ENCODE measurements at places on chromosomes 1 and 21.

DNA sequence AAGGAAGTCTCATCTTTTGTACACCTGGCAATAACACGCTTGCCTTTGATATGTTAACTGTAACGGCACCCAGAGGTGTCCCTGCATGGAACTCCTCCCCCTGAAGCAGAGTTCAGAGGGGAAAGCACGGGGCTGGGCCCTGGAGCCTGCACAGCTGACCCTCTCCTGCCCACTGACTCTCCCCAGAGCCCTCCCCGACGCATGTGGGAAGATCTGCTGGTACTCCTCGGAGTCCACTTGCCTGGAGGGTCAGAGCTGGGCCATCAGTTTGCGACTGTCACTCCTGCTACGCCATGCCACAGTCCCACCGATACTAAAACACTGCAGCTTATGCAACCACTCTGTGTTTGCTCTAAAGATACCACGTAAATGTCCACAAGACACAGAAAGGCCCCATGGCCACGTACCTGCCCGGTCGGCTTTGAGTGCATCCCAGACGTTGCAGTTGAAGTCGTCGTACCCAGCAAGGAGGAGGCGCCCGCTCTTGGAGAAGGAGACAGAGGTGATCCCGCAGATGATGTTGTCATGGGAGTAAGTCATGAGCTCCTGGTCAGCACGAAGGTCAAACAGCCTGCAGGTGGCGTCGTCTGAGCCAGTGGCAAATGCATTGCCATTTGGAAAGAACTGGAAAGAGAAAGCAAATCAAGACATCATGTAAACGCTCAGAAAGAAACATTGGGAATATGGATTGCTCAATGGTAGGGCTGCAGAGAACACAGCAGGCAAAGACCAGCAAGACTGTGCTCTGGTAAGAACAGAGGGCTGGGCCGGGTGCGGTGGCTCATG lies 10.6 kb upstream of the NADK start:
- no peak for DNase-seq

GRCh38 chr1:31362032-31362431 lies 10.8 kb downstream of the FABP3 start:
- no peak for DNase-seq

DNA sequence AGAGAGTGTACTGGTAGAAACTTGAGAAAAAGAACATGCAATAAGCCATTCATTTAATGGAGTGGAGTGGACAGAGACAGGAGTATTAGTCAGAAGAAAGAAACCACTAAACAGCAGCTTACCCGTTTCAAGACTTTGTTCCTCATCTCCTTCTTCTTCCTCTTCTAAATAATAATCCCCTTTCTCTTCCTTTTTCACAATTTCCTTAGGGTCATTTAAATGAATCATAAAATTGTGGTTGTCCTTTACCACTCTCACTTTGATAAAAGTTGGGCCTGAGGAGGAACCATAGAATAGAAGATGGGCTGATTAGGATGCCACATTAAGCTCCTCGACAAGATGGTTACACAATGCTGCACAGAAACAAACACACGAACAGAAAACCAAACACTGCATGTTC lies 109.6 kb downstream of the WDR3 start:
- DNase-seq, result no peak

DNA sequence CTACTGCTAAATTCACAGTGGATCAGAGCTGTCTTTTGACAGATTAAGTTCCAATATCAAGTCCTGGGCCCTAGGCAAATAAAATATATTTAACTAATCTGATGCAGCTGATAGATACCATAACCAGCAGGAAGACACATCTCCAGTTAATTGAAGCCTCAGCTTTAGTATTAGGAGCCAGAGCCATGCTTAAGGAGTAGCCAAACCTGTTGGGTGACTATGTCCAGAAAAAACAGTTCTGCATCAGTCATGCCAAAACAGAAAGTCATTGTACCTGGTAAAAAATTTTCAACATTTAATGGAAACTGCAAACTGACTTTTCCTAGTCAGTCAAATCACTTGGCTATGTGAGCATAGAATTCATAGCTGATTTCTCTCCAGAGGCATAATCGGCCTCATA lies 200.5 kb upstream of the RUNX1 start:
- DNase-seq, result no peak

GRCh38 chr21:42530167-42530518 lies 16.5 kb downstream of the SLC37A1 start:
- no peak for DNase-seq

- no peak for DNase-seq
Measured at GRCh38 chr1:195019385-195019784, 1588.9 kb downstream of the KCNT2 start.
